ENCODE measurements at places on chromosomes 2 and 18.

DNA sequence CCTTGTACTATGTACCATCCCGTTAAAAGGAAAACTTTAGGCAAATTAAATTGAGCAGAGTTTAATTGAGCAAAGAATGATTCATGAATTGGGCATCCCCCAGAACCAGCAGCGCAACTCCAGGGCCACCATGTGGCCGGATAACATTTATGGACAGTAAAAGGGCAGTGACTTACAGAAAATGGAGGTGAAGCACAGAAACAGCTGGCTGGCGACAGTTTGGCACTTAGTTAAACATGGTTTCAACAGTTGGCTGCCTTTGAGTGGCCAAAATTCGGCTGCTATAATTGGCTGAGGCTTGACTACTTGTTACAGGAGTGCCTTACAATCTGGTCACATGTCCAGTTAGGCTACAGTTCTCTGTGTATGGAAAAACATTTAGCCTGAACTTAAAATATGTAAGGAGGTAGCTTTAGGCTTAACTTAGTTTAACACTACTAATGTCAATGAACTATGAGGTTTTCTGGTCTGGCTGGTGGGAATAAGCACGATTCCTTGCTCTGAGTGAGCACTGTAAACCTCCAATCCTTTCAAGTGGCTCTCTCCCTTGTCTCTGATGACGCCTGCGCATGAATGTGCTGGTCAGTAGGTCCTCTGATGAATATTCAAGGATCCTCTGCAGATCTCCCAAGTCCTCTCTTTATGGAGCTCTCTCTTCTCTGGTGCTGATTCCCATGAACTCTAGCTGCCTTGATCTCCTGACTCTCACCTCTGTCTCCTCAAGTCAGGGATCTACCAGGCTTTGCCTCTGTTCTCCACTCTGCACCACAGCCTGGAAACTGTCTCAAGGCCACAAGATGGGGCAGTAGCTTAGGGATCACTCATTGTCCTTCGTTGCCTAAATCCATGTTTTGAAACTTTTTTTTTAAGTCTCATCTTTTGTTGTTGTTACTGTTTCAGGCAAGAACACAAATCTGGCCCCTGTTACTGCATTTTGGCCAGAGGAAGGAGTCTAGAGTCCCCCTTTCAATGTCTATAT, 24.4 kb upstream of the RAB31 start:
- no peak for DNase-seq

GRCh38 chr18:46581648-46582047, 75.4 kb downstream of the LOXHD1 start:
- DNase-seq, result no peak

DNA sequence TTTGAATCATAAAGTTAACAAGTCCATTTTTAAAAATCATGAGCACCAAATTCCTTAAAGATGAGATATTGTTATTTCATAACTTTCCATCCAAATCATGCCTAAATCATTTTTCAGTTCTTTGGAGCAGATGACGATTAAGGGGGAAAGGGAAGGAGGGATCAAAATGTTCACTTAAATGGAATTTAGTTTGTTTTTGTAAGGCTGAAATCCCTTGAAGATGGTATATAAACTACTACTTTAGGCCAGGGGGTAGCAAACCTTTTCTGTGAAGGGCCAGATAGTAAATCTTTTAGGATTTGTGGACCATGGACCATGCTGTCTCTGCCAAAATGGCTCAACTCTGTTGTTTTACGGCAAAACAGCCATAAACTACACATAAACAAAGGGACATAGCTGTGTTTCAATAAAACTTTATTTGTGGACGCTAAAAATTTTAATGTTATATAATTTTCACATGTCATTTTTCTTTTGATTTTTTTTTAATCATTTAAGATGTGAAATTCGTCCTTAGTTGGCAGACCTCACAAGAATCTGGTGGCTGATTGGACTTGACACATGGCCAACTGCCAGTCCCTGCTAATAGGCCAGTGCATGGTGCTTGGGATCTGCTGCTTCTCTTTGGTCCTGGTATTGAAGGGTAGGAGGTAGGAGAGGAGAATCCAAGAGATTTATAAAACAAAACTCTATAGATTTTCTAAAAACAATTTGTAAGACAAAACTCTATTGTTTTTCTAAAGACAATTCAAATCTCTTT, 52.0 kb upstream of the RTN4 start:
- DNase-seq, result no peak

- DNase-seq, result no peak
These were observed 137.5 kb downstream of the CTIF start for GRCh38 chr18:48676346-48676745.
